ENCODE measurements at places on chromosomes 1 and 21.

DNA sequence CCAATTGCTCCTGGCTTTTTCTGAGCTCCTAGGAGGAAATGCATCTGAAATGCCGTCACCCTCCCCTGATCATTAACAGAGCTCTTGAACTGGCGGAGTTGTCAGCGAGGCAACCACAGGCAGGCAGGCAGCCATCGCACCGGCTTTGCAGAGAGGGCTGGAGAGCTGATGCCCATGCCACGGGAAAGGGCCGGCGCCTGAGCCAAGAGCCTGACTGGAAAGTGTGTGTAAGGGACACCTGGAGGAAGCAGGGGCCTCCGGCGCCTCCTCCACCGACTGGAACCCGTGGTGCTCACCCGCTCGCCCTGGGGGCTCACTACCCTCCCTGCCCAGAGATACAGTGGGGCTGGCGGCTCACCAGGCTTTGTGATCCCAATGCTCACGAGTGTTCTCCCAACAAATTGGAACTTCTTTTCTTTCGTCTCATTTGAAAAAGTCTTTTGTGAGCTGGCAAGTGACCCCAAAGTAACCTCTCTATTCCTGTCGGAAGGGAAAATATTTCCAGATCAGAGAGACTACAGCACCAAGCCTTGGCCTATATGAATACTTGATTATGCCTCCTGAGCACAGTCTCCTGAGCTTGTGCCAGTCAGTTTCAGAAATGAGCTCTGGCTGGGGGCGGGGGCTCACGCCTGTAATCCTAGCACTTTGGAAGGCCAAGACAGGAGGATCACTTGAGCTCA, 97.7 kb upstream of the SLC25A33 start:
- DNase-seq = no peak

- DNase-seq = no peak
Observed at GRCh38 chr1:30054126-30054525, 669.3 kb downstream of the MATN1 start.

DNA sequence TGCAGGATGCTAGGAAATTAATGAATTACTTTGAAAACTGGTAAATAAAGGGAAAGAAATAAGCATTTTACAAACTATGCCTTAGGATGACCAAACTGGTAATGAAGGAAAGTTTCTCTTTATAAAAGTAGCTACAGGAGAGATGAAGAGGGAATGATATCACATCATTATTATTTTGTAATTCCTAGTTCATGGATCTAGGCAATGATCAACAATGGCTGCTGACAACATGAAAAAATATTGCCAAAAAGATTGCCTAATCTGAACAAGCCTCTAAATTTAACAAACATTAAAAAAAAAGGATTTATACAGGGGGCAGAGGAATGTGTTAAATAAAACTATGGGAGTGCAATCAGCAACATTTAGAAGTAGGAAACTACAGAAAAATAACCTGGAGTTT, 38.9 kb downstream of the NOS1AP start:
- no peak for DNase-seq

DNA sequence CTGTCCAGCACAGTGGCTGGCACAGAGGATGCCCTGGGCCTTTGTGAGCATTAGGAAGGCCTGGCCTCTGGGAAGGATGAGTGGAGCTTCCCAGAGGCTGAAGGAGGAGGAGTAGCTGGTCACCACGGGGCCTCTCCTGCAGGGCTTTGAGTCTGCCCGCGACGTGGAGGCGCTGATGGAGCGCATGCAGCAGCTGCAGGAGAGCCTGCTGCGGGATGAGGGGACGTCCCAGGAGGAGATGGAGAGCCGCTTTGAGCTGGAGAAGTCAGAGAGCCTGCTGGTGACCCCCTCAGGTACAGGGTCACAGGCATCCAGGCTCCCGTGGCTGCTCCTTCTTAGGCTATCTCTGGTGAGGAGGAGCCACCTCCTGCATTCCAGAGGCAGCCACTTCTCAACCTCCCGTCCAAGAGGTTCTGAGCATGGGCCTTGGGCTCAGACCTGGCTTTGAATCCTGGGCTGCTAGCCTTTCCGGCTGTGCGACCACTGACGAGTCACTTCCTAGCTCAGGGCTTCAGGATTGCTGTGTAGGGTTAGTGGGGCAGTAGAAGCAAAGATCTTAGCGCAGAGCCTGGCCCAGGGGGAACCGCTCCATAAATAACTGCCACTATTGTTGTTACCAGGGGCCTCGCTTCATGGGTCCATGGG, 14.0 kb downstream of the SESN2 start:
- no peak for DNase-seq

DNA sequence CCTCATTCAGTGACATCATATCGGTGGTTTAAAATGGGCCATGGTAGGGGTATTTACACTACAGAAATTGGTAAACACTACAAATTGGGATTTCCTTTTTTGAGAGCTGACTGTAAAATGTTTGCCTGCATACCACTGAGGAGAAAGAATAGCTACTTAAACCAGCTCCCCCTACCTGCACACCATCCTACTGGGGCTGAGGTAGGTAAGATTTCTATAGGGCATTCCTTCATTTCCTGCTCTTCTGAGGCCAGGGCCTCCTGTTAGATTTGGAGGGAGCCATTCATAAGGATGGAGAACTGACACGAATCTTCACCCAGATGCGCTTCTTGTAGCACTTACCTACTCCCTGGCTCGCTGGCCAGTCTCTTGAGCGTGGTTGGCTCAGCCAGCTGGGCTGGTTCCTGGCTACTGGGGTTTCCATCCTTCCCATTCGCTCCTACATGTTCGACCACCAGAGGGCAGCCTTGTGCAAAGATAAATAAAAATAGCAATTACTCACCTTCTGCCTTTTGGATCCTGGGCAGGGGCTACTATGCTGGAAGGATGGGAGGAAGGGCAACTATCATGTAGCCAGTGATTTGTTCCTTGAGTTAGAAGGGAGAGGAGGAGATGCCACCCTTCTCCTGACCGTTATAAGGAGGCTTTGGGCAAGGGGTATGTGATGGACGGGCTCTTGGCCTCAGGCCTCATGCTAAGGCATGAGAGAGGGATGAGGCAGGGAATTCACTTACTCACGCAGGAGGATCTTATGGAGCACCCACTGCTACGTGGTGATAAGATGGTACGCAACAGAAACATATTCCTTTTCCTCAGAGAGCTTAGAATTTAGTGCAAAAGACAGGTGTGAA, 10.7 kb downstream of the OPTC start:
- DNase-seq = peak; percentile 81

DNA sequence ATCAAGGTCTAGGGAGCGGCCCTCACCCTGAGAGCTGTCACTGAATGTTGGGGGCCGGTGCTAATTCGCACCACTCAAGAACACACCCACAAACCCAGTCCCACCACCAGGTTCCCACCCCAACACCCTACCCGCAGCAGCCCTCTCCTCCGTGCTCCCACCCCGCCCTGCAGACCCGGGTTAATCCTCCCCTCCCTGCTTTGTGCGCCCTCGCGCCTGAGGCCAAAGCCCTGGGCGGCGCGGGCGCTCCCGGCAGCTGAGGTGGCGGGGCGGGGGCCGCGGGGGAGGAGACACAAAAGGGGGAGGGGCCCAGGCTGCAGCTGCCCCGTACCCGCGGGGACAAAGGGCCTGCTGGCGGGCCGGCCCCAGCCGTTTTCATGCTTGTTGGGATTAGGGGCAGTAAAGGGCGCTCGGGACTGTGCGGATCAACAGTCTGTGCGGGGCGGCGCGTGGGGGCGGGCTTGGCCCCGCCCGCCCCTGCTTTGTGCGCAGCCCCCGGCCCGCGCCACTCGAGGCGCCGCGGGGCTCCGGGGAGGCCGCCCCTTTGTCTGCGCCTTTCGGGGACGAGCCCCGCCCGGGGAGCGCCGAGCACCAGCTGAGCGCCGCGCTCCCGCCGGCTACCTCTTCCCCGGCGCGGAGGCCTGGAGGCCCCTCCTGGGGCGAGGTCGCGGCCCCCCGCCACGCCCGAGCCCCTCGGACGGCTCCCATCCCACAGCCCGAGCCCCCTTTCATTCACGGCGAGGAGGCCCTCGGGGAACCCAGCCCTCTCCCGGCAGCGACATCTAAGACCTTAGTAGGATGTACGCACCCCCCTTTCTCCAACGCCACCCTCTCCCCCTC, 10.9 kb downstream of the C1orf216 start:
- DNase-seq = no peak

- DNase-seq = no peak
Observed at GRCh38 chr1:6666696-6667095, 34.9 kb downstream of the DNAJC11 start.

GRCh38 chr1:1427106-1427819, 6.2 kb upstream of the ANKRD65 start:
- DNase-seq = peak; percentile 55

- DNase-seq = no peak
Observed at GRCh38 chr1:200174525-200175295, 147.2 kb downstream of the NR5A2 start.

DNA sequence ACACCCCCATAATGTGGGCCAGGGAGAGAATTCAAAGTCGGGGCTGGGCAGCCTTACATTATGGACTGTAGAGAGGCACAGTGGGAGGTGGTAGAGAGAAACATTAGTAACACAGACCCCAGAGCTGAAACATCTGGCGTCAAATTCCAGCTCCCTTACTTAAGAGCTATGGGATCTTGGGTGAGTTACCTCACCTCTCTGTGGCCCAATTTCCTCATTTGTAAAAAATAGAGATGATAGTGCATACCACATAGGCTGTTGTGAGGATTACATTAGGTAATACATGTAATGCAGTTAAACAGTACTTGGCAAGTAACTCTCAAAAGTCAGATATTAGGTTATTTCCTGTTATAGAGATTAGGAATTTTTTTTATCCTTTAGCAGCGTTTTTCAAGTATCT, 160.5 kb upstream of the KIAA0040 start:
- no peak for DNase-seq

- no peak for DNase-seq
Observed at GRCh38 chr21:34880401-34880800, 168.7 kb downstream of the RUNX1 start.

DNA sequence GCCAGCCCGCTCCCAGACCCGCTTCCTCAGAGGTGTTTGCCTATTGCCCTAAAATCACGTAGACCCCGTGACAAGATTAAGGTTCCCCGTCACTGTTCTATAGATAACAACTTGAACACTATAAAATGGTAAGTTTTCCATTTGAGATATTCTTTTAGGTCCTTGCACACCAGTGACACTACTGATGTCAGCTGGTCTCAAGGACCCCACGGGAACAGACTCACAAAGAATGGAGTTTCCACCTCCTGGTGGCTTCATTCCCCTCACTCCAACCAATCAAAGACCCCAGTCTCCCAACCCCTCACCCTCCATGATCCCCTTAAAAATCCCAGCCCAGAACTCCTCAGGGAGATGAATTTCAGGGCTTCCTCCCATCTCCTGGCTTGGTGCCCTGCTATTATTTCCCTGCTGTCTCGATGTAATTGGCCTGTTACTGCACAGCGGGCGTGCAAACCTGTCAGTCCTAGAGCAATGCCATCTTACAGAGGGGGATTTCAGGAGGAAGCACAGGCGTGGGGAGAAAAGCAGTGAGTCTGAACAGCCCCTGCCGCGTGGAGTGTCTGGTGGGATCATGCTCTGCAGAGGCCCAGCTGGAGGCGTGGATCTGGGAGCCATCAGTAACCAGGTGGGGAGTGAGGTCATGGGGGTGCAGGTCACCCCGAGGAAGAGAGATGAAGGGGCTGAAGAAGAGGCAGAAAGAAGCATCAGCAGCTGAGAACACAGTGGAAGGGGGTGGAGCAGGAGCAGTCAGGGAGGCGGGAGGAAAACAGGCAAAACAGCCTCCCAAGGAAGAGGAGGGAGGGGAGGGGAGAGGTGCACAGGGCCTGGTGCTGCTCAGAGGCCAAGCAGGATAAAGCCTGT, 35.1 kb upstream of the LBR start:
- DNase-seq = no peak

GRCh38 chr1:163981500-163982030, 577.4 kb upstream of the PBX1 start:
- no peak for DNase-seq

- no peak for DNase-seq
Observed at GRCh38 chr1:172940174-172940855, 110.4 kb downstream of the TNFSF18 start.

DNA sequence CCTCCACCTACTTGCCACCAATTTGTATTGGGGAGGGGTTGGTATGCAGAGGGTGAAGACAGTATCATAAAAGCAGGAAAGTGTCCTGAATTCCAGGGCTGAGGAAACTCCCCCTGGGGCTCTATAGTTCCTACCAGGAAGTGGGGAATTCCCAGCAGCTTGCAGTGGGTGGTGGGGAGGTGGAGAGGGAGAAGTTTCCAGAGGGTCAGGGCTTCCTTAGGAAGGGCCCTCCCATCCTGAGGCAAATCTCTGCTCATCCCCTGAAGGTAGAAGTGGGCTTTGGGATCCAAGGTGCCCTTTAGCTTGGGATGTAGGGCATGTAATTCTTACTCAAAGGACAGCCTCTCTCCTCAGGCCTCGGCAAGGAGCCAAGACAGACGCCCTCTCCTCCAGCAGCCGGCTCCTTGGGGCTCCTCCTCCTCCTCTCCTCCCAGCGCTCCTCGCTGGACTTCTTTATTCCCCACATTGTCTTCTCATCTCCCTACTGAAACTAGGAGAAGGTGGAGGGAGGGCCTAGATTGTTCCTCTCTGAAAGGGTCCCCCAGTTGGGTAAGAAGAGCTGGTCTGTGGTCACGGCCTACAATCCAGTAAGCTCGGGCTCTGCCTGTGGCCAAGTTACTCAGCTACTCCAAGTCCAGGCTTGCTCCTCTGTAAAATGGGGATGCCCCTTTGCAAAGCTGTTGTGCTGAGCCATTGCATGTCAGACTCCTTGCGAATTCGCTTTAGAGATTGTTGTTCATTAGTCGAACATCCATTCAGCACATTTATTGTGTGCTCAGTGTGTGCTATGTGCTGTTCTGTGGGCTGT, 17.9 kb upstream of the CSF1 start:
- no peak for DNase-seq

- no peak for DNase-seq
Observed at GRCh38 chr1:3004285-3005205, 16.7 kb upstream of the ACTRT2 start.

GRCh38 chr1:30516485-30516858, 206.9 kb downstream of the MATN1 start:
- no peak for DNase-seq

DNA sequence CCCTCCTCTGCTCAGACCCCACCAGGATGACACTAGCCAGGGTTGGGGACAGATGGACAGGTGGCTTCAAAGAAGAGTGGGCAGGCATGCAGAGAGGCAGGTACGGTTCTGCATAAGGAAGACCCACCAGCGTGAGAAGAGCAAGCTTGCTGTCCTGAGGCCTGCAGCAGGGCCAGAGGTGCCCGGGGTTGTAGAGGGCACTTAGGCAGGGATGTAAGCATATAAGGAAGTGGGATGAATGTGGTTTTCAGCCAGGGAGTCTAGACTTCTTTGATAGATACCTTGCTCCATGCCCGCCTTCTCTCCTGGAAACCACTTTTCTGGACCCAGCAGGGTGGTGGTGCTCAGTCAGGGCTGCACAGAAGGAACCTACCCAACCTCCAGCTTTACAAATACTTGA, 1.4 kb downstream of the TTC39A start:
- DNase-seq = no peak

GRCh38 chr1:99363531-99363930, 99.2 kb downstream of the PLPPR4 start:
- no peak for DNase-seq

DNA sequence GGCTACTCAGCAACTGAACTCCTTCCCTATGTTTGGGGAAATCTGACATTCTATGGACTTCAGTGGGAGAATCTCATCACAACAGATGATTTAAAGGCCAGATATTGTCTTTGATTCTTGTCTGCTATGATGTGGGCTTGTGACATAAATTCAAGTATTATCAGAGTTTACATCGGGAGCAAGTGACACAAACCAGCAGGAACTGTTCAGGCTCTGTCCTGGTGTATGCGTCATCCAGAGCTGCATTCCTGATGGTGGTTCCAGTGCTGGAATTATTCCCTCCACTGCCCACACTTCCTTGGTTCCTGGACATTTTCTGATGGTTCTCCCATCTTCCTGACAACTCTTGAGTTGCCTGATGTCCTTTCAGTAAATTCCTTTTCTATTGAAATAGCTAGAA, 10.8 kb upstream of the LSM10 start:
- no peak for DNase-seq
